ENCODE measurements at places on chromosomes 11 and 22.
A peak's percentile ranks its signal among the peaks of the same experiment; 100 is the strongest.

DNA sequence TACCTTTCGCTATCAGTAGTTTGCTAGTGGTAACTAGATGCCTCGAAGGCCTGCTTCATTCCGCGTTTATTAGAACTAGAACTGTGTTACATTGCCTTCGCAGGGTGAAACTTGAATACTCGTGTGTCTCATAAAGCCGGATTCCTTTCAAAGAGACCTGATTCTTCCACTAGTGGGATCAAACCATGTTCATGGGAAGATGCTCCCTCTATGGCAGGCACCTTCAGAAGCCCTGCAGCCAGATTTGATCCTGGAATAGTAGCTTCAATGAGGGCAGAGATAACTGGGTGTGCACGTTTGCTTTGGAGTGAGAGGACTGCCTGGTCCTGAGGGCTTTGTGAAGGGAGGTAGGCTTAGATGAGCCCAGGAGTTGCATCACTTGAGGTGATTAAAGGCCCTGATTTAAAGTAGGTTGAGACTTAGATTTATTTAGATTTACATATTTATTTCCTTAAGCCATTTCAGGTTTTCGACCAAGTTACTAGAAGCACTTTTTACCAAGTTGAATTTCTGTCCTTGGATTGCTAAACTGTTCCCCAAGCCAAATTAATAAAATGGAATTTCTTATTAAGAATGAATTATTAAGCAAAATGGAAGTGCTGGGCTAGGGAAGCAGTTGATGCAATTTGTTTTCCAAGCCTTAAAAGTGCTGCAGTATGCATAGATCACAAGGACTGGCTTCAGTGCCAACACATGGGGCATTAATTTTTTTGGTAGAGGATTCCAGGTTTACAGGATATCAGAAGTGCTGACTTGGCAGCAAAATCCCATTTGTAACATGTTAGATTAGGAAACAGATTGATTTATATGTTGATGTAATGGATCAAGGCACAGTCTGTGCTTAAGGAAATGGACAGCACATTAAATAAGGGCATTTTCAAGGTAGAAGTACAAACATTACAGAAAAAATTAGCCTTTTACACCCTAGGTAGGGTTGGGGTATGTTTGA lies 32.9 kb downstream of the APLP2 start:
- DNase-seq = no peak

- no peak for DNase-seq
These were observed 35.0 kb upstream of the CRTAM start for GRCh38 chr11:122803306-122803705.

DNA sequence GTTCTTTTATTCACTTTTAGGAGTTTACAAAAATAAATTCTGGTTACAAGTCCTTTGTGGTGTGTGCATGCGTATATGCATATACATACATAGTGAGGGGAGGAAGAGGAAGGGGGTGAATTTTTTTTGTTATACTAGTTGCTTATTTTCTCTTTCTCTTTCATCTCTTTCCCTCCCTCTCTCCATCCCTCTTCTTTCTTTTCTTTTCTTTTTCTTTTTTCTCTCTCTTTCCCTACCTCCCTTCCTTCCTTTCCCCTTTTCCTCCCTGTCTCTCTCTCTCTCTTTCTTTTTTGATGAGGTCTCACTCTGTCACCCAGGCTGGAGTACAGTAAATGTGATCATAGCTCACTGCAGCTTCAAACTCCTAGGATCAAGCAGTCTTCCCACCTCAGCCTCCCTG lies 14.1 kb downstream of the PPP6R2 start:
- no peak for DNase-seq

DNA sequence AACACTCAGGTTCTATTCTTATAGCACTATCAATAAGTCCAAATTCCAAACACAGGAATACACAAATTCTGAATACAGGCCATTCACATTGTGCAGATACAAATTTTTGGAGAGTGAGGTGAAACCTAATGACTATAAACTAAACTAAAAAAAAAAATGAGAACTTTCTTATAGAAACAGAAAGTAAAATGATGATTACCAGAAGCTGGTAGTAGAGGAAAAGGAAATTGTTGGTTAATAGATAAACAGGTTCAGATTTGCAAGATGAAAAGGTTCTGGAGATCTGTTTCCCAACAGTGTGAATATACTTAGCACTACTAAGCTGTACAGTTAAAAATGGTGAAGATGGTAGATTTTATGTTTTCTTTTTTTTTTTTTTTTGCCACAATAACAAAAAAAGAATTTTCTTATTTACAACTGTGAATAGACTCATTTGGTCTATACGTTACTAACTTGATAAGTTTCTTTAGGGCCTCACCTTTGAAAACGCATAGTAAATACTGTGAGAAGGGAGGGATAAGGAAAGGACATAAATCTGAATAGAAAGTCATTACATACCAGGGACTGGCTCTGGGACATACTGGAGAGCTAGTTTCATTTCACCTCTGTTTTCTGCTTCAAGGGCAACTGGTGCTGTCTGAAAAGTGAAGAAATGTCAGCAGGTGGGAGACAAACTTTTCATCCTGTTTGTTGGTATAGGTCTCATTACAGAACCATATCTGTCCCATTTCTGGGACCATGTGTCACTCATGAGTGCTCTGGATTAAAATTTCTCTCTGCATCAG lies 14.2 kb upstream of the CCDC89 start:
- DNase-seq = no peak

- DNase-seq = peak; percentile 17
These were observed 25.6 kb downstream of the OR2AG2 start for GRCh38 chr11:6746086-6746618.

DNA sequence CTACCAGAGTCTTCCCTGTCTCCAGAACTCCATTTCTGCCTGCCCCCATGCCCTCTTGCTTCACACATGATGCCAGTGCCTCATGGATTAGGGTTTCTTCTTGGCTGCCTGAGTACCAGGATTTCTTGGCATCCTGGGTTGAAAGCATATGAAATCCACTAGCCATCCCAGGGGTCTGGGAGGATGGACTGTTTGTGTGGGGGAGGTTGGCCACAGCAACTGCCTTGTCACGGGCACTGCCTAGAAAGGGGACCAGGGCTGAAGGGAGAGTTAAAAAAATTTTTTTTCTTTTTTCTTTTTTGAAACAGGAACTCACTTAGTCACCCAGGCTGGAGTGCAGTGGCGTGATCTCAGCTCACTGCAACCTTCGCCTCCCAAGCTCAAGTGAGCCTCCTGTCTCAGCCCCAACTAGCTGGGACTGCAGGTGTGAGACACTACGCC lies 4.2 kb downstream of the USP35 start:
- no peak for DNase-seq

- no peak for DNase-seq
These were observed 8.8 kb downstream of the TRAF6 start for GRCh38 chr11:36501236-36501635.

GRCh38 chr11:12764187-12764914 lies 90.1 kb downstream of the TEAD1 start:
- DNase-seq = no peak

DNA sequence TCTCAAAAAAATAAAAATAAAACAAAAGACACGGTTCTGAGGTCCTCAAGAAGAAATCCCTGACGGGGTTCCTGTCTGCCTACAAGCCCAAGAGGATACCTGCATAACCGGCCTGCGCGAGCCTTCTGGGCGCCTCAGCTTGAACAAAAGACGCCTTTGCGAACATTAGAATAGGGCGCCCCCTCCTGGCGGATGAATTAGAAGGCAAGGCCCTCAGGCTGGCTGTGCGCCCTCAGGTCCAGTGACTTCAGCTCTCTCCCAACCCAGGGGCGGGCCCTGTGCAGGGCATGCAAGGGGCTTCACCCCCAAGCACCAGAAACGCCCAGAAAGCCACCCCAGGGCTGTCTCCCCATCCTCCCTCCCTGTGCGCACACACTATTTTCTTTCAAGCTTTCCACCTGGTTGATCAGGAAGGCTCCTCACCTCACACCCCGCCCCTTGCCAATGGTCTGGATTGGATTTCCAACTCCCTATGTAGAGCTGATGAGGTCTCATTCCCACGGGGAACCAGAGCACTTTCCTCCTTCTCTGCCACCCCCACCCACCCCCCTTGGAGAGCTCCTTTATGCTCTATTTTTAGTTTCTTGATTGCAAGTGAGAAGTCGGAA lies 273.3 kb downstream of the BUD13 start:
- DNase-seq = no peak

DNA sequence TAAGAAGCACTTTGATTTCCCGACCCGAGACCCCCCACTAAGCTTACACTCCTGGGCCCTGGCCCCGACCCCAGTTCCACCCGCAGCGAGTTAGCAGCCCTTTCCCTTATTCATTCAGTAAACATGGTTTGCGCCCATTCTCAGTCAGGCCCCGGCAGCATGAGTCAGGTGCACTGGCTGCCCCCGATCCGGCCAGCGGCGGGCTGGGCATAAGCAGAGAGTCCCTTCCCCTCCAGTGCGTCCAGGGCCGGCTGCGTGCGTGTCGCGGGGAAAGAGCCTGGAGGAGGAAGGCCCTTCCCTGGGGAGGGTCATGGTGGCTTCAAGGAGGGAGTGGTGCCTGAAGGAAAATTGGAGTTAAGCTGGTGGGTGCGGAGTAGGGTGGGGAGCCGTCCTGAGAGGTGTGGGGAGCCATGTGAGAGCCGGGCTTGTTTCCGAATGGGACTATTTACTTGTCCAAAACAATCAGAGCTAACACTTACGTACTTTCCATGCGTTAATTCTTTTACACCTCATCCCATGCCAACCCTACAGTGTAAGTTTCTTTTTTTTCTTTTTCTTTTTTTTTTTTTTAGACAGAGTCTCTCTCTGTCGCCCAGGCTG lies 657 bp downstream of the IGHMBP2 start:
- peak; percentile 18 for DNase-seq

DNA sequence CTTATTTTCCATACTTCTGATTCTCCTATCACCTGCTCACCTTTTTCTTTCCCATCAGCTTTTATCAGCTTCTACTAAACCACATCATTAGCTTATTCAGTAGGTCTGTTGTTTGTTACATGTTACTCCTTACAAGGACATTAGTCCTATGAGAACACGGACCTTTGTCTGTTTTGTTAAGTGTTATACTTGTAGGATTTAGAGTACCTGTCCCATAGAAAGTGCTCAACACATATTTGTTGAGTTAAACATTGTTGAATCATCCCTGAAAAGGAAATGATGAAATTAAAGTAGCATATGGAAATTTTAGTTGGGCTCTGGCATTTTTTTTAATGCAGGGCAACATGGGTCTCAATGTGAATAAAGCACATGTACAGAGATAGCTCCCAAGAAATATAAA lies 222.1 kb upstream of the CARD18 start:
- no peak for DNase-seq
